Stimulated activated CD4-positive, alpha-beta T cell treated with anti-CD3 and anti-CD28 coated beads, Interleukin-4, amount 100 ng/mL, for 1 hour (primary cell): ENCODE measurements at places on chromosomes 11 and 22.

DNA sequence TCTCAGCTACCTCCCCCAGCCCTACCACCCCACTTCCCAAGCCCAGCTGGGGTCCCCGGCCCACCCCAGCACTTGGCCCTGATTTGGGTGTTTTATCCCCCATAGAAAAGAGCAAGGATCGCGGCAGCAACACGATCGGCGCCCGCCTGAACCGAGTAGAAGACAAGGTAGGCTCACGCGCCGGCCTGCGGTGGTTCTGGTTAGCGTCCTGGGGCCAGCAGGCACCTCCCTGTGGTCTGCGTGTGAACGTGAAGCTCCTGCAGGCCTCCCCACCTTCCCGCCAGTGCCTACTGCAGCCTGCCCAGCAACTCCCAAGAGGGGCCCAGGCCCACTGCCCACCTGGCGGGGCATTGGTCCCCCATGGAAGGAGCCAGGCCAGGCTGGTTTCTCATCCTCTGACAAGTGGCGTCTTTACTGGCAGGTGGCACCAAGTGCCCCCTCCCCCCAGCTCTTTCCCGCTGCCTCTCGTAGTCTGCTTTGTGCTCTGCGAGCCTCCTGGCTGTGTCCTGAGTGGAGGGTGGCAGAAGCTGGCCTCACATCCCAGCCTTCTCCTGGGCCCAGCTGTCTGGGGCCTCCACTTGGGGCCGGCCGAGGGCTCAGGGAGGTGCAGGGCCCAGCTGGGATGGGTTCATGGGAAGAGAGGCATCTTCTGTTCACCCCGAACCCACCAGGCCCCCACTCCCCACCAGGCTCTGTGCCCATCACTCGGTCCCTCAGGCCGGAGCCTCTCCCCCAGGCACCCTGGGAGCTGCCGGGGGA is 78.3 kb upstream of the KCNQ1OT1 start:
- no peak for DNase-seq

- no peak for DNase-seq
Measured at GRCh38 chr11:65851083-65851579, 6.8 kb downstream of the CFL1 start.

DNA sequence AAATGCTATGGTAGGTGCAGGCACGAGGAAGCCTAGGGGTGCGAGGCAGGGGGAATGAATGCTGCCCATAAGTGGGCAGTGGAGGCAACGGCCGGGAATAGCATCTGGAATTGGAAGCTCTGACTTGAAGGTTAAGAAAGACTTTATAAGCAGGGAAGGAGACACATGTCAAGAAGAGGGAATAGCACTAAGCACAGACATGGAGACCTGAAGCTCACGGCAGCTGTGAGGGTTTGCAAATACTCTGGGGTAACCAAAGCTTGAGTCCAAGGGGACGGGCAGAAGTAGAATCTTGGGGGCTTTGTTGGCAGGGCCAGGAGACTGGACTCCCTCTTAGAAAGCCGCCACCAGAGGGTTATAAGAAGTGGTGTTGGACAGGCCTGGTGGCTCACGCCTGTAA is 112.6 kb downstream of the CEP164 start:
- no peak for DNase-seq

DNA sequence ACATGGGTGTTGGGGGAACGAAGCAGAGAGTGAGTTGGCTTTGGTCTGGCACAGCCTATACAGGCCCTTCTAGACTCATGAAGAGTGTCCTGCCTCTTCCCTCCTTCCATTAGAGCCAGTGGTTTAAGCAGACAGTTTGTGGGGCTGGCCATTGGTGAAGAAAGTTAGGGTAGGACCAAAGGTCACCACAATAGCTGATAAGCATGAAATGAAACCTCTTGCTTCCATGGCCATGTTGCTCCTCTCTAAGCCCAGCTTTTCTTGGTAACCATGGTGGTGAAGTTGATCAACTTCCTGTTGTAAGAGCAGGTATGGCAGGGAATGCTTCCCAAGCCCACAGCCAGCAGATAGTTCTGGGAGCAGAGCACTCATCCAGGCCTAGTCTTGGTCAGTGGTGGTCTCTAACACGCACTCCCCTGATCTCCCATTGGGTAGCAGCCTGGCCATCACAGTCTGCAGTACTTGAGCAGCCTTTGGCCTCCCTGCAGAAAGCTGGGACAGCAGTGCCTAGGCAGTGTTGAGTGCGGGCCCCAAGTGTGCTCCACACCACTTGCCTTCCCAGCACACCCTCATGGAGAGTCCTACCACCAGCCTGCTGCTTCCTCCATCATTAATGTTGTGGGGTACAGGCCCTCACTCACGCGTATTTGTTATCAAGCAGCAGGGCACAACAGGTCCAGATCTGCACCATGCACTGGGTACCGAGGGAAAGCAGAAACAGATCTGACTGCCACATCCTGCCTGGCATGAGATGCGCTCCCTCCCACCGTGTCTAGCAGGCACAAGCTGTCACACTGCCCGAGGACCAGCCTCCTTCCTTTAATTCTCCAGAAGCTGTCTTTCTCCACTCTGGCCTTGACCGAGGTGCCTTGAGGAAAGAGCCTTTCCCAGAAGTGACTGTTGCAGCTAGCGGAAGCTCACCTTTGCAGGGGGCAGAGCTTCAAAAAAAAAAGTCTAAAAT is 65.8 kb upstream of the SUSD2 start:
- DNase-seq: no peak

- DNase-seq: no peak
Measured at GRCh38 chr11:78783301-78783700, 208.6 kb upstream of the NARS2 start.
